ENCODE measurements at places on chromosomes 5 and 9.

- no peak for DNase-seq
Observed at GRCh38 chr9:101516655-101517054, 17.0 kb upstream of the RNF20 start.

- DNase-seq: no peak
Observed at GRCh38 chr9:78005231-78006002, 26.2 kb downstream of the GNAQ start.

DNA sequence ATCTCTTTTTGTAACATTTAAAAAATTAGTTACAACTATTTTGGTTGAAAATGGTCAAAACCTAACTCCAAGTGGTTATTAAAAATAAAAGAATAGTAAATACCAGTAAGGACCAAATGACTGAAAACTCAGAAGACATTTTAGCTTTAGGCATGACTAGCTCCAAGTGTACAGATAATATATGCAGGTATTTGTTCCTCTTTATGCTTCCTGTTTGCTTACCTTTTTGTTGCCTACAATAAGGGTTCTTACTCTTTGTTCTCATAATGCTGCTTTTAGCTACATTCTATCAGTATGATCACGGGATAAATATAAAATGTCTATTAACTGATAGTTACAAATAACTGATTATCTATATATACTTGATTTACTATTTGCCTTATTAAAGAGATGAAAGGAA is 259.6 kb downstream of the CDH12 start:
- DNase-seq: no peak

DNA sequence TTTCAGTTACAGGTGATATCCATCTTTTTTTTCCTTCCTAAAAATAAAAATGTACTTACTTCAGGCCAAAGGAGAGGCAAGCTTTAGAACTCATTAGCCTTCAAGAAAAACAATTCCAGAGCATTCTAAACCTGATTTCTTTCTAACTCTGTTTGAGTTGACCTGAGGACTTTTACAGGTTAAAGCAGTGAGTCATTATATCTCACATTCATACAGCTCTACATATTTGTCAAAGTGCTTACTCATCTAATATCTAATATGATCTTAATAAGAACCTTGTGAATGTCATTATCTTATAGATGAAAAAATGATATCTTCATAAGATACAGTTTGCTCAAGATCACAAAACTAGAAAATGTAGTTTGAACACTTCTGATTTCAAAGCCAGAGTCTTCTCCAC is 149.2 kb upstream of the CDKN2B start:
- DNase-seq: no peak

GRCh38 chr5:56064984-56065383 is 70.2 kb upstream of the IL6ST start:
- DNase-seq: no peak

GRCh38 chr9:93133681-93134014 is 403 bp downstream of the NINJ1 start:
- no peak for DNase-seq
